CD4-positive, alpha-beta T cell treated with Interleukin-10 for 1 hour (primary cell): ENCODE measurements at places on chromosomes 2 and 18.

DNA sequence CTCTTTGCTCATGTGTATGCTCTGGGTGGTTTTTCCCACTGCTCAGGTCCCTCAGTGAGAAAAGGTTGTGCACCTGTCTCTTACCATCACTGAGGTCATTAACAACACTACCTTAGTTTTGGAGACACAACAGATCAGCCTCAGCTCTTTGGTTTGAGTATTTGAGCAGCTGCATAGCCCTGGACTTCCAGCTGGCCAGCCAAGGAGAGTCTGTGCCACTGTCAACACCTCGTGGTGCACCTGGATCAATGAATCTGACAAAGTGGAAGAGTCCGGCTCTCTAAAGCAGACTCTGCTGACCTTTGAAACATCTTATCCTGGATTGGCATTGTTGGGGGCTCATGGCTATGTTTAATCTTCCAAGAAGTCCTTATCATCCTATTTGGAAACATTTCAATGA, 30.0 kb downstream of the SERPINB8 start:
- no peak for DNase-seq

DNA sequence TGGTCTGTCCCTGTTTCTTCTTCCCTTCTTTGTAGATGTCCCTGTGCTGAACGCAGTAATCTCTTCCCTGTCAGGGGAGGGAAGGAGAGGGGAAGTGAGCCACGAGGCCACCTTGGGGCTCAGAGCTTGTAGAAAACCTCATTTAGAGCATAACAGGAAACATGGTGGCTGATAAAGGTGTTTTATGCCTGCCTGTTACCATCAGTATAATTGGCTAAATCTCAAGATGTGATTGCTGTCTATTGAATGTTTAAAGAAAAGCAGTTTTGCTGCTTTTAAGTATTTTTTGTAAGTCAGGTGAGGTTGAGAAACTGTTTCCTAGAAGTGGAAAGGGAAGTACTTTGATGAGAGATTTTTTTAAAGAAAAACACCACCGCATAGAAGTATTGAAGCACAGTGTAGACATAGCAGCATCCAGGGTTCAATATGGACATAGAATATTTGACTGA, 59.7 kb upstream of the PDK1 start:
- peak; percentile 63 for DNase-seq

DNA sequence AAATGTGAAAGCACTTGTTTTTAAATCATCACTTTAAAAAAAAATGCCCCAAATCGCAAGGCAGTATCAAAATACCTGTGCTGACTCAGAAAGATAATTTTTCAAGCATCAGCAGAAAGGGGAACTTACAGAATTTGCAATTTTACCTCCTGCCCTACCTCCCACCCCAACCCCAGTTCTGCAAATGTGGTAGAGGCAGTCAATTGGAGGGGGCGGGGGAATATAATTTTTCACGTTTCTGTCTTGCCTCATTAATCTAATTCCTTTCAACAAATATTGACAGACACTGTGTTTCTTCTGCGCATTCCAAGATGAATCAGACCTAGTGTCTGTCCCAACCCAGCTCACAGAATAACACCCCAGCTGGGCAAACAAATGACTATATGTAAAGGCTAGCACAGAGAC, 76.8 kb downstream of the ALPK2 start:
- DNase-seq: no peak

DNA sequence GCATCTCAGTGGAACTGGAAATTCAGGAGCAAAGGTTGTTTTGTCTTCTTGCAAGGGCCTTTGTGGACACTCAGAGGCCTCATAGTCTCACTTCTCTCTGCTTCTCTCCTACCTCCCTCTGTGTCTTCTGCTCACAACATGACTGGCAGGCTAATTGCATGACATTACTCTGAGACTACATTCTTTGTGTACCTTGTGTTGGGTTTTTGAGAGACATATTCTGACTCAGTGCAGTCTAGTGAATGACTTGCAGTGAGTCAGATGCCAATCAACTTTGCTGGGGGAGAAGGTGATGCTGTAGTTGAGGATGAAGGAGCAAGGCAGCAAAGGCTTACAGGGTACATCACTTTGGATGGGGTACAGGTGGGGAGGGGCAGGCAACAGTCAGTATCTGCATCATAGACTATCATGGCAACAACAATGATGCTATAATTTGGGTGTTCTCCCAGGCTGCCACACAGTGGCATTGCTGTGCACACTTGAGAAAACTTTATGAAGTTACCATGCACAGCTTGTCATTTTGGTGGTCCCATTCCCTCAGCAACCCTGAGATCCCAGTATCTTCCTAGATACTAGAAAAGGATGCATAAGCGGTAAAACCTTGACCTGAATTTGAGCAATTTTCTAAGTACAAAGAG, 69.3 kb upstream of the SLC16A14 start:
- no peak for DNase-seq

- DNase-seq: no peak
Measured at GRCh38 chr18:45467945-45468344, 147.3 kb upstream of the SLC14A2 start.

GRCh38 chr2:236237468-236238190, 26.6 kb downstream of the ASB18 start:
- no peak for DNase-seq

DNA sequence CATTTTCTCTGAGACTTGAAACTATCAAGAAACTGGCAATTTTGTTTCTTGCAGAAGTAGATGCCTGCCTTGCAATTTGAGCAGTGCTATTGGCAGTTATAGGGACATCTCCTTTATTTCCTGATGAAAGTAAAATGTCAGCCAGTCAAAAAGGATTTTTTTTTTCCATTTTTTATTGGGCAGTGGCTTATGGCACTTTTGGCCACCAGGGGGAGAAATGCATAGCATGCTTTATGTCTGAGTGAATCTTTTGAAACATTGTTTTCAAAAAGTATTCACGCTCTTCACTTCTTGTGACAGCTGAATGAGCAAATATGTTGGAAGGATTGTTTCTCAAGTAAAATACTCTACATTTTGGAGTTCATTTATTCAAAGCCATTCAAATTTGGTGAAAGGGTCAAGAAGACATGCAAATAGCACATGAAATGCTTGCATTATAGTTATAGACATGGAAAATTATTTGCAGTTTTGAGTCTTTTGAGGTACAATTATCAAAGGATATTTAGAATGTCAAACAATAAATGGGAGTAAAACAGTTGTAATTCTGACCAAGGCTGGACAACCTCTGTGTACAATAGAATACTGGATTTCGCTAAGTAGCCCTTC, 491.0 kb downstream of the CDH2 start:
- no peak for DNase-seq

GRCh38 chr2:133500917-133501316, 67.3 kb downstream of the NCKAP5 start:
- no peak for DNase-seq

DNA sequence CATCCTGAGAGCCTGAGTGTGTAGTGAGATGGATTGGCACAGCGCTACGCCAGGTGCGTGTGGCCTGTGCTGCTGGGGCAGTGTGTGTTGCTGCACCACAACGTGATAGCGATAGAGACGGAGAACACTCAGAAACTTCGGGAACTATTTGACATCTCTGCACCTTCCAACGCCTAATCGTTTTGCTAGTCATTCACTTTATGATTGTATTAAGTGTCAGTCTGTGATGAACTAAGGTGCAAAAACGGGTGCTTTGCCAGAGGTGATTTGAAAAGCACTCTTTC, 26.0 kb upstream of the IGFBP2 start:
- no peak for DNase-seq

- DNase-seq: no peak
Measured at GRCh38 chr2:59583173-59583765, 970.2 kb downstream of the BCL11A start.

DNA sequence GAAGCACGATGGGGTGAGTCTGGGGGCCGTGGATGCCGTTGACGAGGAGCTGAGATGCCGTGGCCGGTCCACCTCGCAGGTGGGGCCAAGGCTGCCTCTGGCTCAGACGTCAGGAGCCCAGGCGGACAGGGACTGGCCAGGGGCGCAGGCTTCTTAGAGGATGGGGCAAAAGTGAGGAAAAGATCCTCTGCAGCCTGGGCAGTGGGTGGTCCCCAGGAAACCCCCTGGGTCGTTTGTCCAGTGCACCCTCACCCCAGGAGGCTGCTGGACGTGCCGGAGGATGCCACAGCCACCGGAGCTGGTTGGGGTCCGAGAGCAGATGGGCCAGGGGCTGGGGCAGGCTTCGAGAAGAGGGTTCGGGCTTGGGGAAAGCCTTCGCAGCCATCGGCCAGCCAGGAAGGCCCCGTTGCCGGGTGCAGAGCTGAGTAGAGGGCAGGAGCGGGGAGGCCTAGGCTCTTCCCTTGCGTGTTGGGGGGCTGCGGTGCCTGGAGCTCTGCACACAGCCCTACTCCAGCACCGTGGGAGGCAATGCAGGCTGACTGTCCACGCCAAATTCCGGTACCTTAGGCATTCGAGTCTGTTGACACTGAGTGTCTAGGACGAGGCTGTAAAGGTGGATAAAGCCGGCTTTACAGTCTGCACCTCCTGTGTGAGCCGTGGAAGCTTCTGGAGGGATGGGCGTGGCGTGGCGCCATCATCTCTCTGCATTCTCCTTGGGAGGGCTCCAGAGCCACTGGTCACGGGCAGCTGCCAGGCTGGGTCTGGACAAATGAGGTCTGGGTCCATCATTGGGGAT, 18.8 kb downstream of the GPC1 start:
- no peak for DNase-seq

DNA sequence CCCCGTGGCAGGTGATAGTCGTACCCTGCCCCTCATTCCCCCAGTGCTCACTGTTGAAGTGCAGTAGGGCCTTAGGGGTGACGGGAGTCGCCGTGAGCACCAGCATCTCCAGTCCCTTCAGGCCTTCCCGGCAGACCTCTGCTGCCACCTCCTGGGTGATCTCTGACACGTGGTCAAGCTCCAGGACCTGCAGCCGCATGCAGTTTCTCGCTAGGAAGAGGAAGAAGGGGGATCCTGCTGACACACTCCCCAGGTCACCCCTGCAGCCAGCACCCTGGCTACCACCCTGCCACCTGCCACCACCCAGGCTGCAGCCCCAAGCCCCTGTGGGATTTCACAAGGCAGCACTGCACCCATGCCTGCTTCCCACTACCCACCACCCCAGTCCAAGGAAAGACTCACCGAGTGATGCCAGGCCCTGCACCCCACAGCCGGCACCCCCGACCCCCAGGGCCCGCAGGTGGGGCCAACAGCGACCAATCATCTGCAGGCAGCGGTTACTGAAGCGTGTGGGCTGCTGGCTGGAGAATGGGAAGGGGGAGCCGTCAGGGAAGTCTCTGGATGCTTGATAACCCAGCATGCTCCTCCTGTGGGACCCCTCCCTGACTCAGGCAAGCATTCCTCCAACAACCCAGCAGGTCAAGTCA, 23.8 kb downstream of the FBXO41 start:
- DNase-seq: no peak

- no peak for DNase-seq
Measured at GRCh38 chr2:20018601-20019152, 6.2 kb upstream of the MATN3 start.

DNA sequence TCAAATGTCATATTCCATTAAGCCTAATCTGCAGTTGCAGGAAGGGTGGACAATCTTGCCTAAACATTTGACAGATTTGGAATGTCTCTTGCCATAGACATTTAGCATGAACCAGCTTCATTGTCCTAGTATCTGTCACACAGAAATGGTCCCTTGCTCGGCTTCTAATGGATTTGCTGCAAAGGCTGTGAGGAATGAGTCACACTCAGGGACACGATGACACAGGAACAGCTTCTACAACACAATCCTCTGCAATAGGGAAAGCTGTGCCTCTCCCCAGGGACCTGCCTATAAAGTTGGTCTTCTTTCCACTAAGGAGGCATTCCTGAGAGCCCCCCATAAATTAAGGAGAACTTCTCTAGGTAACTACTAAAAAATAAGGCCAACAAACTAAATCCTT, 155.1 kb upstream of the L3MBTL4 start:
- no peak for DNase-seq

DNA sequence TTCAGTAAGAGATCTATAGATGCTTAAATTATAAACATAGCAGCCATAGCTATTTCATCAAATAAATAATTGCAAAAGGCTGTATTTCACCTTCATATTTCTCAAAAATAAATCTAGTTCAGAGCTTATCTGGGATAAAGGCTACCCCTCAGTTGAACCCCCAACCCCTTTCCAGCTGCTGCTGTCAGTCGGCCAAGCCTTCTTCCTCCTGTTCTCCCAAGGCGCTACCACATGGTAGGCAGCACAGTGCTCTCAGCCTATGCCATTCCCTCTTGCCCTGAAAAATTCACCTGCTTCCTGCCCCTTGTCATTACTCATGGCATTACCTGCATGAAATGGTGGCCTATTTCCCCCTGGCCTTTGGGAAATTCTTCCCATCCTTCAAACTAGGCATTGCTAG, 136.5 kb downstream of the NYAP2 start:
- DNase-seq: no peak

DNA sequence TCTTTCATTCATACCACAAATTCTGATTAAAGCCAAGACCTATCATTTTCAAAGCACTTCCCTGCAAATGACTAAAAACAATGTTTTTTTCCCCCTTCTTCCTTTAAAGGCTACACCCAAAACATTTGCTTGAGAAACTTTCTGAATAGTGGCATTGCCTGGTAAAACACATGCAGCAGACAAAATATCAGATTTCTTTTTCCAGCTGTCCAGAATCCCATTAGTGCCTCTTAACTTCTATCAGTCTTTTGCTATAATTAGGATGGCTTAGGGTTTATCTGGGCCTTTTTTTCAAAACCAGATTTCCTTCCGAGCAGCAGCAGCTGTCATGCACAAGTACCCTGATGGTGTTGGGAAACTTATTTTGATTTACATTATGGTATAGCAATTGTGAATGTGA, 50.6 kb downstream of the ALPK2 start:
- DNase-seq: no peak

GRCh38 chr2:107529146-107529545, 297.5 kb upstream of the RGPD4 start:
- no peak for DNase-seq

- no peak for DNase-seq
Measured at GRCh38 chr2:136932700-136933099, 167.4 kb downstream of the THSD7B start.

DNA sequence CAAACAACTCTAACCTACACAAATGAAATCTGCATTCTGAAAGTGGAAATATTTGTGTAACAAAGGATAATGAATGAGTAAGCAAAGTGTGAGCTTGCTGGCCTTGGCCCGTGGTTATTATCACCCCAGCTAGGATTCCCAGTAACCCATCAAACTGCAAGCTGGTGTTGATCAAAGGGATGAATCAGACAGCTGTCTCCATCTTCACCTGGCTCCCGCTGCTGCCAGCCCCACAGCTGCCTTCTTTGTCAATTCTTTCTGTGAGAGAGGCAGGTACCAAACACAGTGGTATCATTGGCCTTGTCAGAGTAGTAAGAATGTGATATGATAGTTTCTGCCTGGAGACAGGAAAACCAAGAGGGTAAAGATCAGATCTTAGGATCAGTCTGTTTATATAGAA, 25.2 kb upstream of the RGPD4 start:
- no peak for DNase-seq

GRCh38 chr2:30655211-30655610, 152.0 kb downstream of the CAPN13 start:
- DNase-seq: no peak
